Endothelial cell of umbilical vein (primary cell): ENCODE measurements at places on chromosomes 1 and 21.

DNA sequence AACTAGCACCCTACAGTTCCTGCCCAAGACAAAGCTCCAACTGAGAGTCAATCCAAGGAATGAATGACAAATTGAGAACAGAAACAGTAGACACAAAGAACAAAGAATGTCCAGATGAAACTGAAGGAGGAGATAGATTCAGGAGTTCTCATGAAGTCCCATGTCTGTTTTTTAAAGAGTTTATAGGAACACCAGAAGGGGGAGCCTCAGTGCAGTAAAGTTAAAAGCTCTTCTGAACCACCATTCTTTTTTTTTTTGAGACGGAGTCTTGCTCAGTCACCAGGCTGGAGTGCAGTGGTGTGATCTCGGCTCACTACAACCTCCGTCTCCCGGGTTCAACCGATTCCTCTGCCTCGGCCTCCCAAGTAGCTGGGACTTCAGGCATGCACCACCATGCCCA is 323.6 kb downstream of the MRPL39 start:
- DNase-seq = peak; percentile 5

DNA sequence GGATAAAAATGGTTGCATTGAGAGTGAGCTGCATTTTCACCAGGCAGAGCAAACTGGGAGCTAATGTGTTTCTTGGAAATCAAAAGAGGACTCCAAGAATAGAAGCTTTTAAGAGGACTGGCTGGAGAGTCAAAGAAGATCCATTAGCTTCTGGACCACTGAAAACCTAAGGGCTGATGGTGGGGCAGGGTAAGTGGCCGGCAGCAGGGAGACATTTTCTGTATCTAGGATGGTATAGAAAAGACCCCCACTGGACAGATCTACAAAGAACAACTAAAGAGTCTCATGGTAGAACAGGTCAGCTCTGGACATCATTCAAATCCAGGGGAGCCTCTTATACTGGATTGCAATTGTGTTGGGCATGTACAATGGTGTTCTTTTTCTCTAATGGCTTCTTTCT is 262.3 kb downstream of the PTGER3 start:
- no peak for DNase-seq

- DNase-seq = no peak
Observed at GRCh38 chr1:45999507-45999906, 132.9 kb downstream of the PIK3R3 start.

DNA sequence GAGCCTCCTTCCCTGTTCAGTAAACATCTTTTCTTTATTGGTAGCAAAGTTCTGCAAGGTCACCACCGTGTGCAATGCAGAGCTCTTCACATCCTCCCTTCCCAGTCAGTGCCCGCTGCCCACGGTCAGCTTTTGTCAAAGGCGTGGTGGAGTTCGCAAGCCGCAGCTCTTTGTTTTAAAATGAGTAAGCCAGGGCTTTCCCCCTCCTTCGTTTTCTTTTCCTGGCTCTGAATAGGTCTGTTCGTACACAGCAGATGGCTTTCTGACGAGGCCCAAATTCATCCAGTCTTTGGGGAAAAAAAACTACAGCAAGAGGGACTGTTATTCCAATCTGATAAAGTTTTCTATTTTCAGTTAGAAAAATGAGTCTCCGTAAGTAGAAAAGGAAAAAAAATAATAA is 153.2 kb downstream of the LRIG2 start:
- DNase-seq = no peak

DNA sequence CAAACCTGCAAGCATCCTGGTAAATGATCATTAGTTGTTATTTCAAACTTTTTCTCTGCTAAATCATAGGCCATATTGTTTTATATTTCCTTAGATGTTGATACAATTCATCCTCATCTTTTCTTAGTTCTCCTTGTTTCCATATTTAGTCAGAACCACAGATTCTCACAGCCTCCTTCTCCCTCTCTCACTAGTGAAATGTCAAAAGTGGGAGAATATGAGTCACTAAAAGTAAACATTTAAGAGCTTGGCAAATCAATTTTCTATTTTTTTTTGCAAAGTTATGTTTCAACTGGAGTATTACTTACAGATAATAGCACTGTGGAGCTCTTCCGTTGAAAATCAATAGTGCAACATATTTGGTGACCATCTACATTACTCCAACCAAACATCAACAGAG is 308.8 kb downstream of the COL11A1 start:
- no peak for DNase-seq

- no peak for DNase-seq
Observed at GRCh38 chr21:37208056-37208721, 58.9 kb downstream of the VPS26C start.

- no peak for DNase-seq
Observed at GRCh38 chr1:223662943-223663342, 2.6 kb downstream of the CAPN8 start.

- DNase-seq = no peak
Observed at GRCh38 chr1:15355968-15356625, 53.6 kb upstream of the EFHD2 start.

DNA sequence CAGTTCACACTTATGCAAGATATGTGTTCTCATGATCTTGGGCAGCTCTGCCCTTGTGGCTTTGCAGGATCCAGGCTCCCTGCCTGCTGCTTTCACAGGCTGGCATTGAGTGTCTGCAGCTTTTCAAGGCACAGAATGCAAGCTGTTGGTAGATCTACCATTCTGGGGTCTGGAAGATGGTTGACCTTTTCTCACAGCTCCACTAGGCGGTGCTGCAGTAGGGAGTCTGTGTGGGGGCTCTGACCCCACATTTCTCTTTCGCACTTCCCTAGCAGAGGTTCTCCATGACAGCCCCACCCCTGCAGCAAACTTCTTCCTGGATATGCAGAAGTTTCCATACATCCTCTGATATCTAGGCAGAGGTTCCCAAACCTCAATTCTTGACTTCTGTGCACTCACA is 500.5 kb downstream of the BRINP3 start:
- no peak for DNase-seq

GRCh38 chr1:214989341-214989740 is 93.2 kb upstream of the KCNK2 start:
- no peak for DNase-seq

DNA sequence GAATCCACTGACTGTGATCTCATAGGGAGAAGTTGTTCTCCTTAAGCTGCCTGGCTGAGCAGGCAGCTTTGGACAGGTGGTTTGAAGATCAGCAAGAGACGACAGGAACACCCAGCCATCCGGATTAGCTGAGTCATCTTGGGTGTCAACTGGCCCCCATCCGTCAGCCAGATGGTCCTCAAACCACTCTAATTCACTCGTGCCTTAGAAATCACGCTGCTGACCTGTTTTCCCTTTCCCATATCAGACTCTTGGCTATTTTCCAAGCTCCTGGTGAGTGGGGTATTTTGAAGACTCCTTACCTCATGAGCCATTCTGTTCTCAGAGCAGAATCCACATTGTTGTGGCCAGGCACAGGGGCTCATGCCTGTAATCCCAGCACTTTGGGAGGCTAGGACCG is 149.1 kb upstream of the L1TD1 start:
- no peak for DNase-seq

- no peak for DNase-seq
Observed at GRCh38 chr1:89309828-89310227, 37.2 kb upstream of the GBP5 start.

GRCh38 chr1:68375919-68376318 is 73.8 kb downstream of the RPE65 start:
- no peak for DNase-seq

DNA sequence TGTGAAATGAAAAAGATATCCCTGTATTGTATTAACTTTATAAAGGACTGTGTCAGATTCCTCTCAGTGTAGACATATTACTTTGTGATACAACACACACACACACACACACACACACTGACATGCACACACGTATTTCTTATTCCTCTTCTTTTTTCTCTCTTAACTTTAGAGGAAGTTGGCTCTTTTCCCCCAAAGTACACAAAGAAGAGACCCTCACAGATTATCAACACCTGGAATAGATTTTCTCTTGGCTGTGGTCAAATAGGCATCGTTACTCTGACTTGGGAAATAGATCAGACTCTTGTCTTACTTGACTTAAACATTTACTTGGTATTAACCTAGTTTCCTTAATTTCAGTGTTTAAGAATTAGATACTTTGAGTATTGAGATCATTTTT is 792.8 kb downstream of the ADGRL2 start:
- DNase-seq = no peak

- DNase-seq = no peak
Observed at GRCh38 chr21:38999161-38999560, 184.1 kb downstream of the PSMG1 start.

GRCh38 chr1:22275626-22276395 is 132.9 kb upstream of the WNT4 start:
- peak; percentile 69 for DNase-seq
